Subcutaneous preadipocyte (primary cell): ENCODE measurements at places on chromosomes 16 and 17. TPM values are rescaled to one million over a fixed set of nuclear protein-coding genes. Genes with fewer than 3 reads are reported as not detected.

Gene KRT12
- not detected in 2 replicates for total RNA-seq

Gene MT1E
- total RNA-seq, result 226 and 355 TPM in 2 replicates

Gene CIBAR2
- total RNA-seq, result not detected in 2 replicates

Gene CACNA1G
- total RNA-seq, result 0.39 and 0.73 TPM in 2 replicates

Gene CCDC200
- total RNA-seq, result 0.37 TPM in 1 of 2 replicates, not detected in the other

Gene SP6
- total RNA-seq, result under 0.01 TPM in 2 replicates

Gene EIF4A3
- 83.7 and 84.9 TPM in 2 replicates for total RNA-seq

Gene METRNL
- 105 and 130 TPM in 2 replicates for total RNA-seq
